Ovary (tissue), 10 donors: ENCODE measurements at places on chromosomes 5 and 9.

DNA sequence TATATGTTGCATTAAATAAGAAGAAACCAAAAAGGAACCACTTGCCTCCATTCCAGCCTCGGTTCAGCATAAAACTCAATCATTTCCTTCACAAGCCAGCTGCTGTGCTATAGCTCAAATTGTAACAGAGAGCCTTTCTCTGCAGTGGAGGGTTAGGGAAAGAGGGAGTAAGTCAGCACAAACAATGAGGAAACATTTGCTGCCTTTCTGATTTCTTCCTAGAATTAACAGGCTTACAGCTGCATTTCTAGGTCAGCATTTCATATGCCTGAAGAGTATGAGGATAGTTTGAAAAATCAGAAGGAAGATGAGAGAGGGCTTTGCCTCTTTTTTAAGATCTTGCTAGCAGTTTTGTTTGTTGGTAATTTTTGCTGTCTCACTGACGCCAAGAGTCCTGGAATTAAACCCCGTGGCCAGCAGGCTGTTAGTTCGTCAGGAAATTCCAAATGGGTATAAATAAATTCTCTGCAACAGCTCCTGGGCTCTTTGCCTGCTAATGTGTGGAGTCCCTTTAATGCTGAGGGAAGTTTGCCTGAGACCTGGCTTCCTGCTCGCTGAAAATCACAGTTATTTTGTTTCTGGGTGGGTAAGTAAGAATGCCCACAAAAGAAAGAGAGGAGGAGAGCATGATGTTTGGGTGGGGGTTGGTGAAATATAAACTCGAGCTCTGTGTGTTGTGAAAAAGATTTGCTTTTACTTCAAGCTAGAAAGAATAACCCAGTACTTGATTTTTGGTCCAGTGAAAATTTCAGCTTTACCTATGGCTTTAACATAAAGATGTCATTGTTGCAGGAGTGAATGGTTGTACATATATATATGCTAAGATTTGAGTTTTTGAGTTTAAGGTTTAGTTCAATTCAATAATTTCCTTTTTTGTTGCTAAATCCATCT, 148.1 kb upstream of the DMRT1 start:
- H3K27ac ChIP-seq = peak overlapping the region; percentile 85
- peak; percentile 56 for DNase-seq
- H3K4me1 ChIP-seq = peaks cover 31% of the 10 kb centered on the region
- H3K4me3 ChIP-seq = peak overlapping the region; percentile 17

- no peak overlapping the region for H3K4me3 ChIP-seq
- no peaks in the 10 kb centered on the region for H3K27me3 ChIP-seq
- no peak overlapping the region for H3K27ac ChIP-seq
- DNase-seq = no peak
Measured at GRCh38 chr5:169763376-169764017, 126.4 kb downstream of the DOCK2 start.

DNA sequence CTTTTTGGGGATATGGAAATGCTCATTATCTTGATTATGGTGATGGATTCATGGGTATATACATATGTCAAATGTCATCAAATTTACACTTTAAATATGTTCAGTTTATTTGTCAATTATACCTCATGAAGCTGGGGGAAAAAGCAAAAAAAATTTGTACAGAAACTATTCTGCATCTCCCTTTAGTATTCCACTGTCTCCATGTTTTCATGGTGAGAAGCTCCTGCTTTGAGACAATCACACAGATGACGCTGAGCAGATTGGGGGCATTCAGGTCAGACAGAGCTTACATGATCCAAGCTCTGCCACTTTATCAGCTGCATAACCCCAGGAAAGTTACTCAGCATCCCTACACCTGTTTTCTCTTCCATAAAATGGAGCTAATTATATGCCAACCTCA, 101.5 kb downstream of the PLPPR1 start:
- no peak overlapping the region for H3K4me3 ChIP-seq
- no peak for DNase-seq
- H3K36me3 ChIP-seq = no peaks in the 10 kb centered on the region
- H3K27me3 ChIP-seq = no peaks in the 10 kb centered on the region

DNA sequence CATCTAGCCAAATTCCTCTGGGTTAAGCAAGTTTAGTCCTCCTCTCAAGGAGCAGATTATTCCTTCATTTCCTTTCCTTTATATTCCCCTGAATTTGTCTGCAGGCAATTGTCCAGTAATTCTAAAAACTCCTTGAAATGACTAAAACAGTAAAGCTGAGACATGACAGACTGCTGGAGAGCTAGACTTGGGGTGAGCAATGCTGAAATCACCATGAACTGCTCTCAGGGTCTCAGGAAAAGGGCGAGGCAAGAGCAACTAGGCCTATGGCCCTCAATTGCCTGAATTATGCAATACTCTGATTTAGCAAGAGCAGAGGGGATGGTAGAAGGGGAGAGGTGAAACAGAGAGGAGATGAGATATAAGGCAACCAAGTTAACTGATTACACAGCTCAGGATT, 172.9 kb upstream of the NREP start:
- DNase-seq = no peak
- no peak overlapping the region for H3K27ac ChIP-seq
- H3K4me1 ChIP-seq = no peaks in the 10 kb centered on the region
- H3K27me3 ChIP-seq = no peaks in the 10 kb centered on the region

- peaks cover 19% of the 10 kb centered on the region for H3K4me1 ChIP-seq
- H3K4me3 ChIP-seq = peak overlapping the region; percentile 99
- no peak for DNase-seq
- H3K27me3 ChIP-seq = no peaks in the 10 kb centered on the region
- no peak overlapping the region for H3K27ac ChIP-seq
Measured at GRCh38 chr9:37801959-37802711, 1.5 kb downstream of the DCAF10 start.

- H3K36me3 ChIP-seq = no peaks in the 10 kb centered on the region
- no peak overlapping the region for H3K4me3 ChIP-seq
- peaks cover 18% of the 10 kb centered on the region for H3K4me1 ChIP-seq
- peak; percentile 92 for DNase-seq
Measured at GRCh38 chr9:113558632-113559502, 95.3 kb downstream of the RGS3 start.

DNA sequence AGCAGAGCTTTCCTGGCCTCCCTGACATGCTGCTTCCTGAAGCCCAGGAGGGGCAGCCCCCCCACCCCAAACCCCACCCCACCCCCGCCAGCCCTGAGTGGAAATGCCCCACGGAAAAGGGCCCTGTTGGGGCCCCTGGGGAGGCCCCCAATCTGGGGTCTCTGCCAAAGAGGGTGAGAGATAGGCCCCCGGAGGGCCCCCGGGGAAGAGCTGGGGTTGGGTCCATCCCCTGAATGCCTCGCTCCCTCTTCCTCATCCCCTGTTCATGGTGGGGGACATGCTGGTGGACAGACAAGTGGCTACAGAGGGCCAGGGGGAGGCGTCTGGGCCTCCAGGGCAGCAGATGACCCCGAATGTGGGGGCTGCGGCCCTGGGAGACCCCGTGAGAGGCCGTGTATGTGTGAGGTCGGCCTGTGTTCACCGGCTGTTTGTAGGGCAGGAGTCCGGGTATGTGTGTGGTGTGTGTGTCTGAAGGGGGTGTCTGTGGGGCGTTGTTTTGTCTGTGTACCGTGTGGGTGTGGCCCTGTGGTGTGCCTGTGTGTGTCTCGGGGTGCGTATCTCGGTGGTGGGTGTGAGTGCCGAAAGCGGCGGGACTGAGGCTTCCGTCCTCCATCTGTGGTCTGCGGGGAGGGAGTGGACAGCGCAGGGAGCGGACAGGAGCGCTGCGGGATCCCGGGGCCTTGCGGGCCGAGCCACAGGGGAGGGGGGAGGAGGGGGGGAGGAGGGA, 11.3 kb downstream of the C9orf50 start:
- no peaks in the 10 kb centered on the region for H3K36me3 ChIP-seq
- H3K27me3 ChIP-seq = no peaks in the 10 kb centered on the region
- DNase-seq = peak; percentile 67
- peaks cover 16% of the 10 kb centered on the region for H3K4me1 ChIP-seq
- H3K4me3 ChIP-seq = peak overlapping the region; percentile 57

GRCh38 chr9:26779062-26779461, 113.5 kb downstream of the CAAP1 start:
- no peak overlapping the region for H3K4me3 ChIP-seq
- no peaks in the 10 kb centered on the region for H3K27me3 ChIP-seq
- H3K27ac ChIP-seq = no peak overlapping the region
- H3K36me3 ChIP-seq = no peaks in the 10 kb centered on the region
- H3K4me1 ChIP-seq = no peaks in the 10 kb centered on the region

GRCh38 chr9:112034216-112034611, 137.6 kb downstream of the UGCG start:
- no peak overlapping the region for H3K27ac ChIP-seq
- no peak for DNase-seq
- no peak overlapping the region for H3K4me3 ChIP-seq
- no peaks in the 10 kb centered on the region for H3K27me3 ChIP-seq
- H3K36me3 ChIP-seq = no peaks in the 10 kb centered on the region

DNA sequence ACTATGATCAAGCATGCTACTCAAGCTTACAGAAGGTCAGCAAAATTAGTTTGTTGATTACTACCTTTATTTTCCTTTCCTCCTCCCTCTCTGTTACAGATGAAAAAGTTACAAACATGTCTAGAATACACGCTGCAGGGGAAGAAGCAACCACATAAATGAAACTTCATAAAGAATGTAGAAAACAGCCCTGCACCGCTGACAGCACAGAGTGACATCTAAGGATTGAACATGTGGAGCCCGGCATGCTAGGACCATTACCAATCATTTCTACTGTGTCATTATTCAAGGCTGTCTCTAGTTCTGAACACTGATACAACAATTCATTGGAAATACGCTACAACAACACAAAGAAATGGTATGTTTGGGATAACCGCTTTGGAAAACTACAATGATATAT, 261.1 kb downstream of the MLLT3 start:
- H3K4me1 ChIP-seq = no peaks in the 10 kb centered on the region
- no peaks in the 10 kb centered on the region for H3K36me3 ChIP-seq
- no peak for DNase-seq
- no peak overlapping the region for H3K27ac ChIP-seq
- no peaks in the 10 kb centered on the region for H3K27me3 ChIP-seq

DNA sequence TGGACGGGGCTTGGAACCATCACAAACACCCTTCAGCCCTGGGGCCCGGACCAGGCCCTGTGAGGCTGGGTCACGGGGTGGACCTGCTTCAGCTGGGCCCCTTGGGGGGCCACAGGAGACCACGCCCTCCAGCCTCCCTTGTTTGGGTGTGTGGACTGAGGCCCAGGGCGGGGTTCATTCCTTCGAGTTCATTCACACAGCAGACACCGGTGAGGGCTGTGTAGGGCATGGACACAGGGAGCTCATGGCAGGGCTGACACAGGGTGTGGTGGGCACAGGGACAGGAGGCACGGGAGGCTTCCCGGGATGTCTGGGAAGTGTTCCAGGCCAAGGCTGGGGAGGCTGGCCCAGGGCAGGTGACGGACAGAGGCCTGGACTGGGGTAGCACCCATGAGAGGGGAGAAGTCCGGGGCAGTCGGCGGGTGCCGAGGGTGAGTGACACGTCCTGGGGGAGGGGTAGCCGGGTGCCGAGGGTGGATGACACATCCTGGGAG, 8.9 kb downstream of the DNLZ start:
- no peak overlapping the region for H3K4me3 ChIP-seq
- H3K36me3 ChIP-seq = no peaks in the 10 kb centered on the region
- no peaks in the 10 kb centered on the region for H3K27me3 ChIP-seq
- no peak overlapping the region for H3K27ac ChIP-seq
- peaks cover 3% of the 10 kb centered on the region for H3K4me1 ChIP-seq

GRCh38 chr9:75229605-75230332, 141.5 kb downstream of the OSTF1 start:
- no peak overlapping the region for H3K27ac ChIP-seq
- H3K36me3 ChIP-seq = no peaks in the 10 kb centered on the region
- no peaks in the 10 kb centered on the region for H3K27me3 ChIP-seq
- peaks cover 2% of the 10 kb centered on the region for H3K4me1 ChIP-seq

DNA sequence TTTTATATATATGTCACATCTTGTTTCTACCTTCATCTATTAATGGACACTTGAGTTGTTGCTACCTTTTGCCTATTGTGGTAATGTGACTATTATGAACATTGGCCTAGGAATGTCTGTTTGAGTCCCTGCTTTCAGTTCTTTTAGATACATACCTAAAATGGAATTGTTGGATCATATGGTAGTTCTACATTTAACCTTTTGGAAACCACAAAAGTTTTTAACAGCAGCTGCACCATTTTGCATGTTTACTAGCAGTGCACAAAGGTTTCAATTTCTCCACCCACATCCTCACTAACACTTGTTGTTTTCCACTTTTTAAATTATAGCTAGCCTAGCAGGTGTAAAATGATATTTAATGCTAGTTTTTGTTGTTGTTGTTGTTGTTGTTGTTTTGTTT, 88.4 kb downstream of the GALNT10 start:
- H3K36me3 ChIP-seq = no peaks in the 10 kb centered on the region
- H3K4me3 ChIP-seq = no peak overlapping the region
- no peaks in the 10 kb centered on the region for H3K27me3 ChIP-seq

DNA sequence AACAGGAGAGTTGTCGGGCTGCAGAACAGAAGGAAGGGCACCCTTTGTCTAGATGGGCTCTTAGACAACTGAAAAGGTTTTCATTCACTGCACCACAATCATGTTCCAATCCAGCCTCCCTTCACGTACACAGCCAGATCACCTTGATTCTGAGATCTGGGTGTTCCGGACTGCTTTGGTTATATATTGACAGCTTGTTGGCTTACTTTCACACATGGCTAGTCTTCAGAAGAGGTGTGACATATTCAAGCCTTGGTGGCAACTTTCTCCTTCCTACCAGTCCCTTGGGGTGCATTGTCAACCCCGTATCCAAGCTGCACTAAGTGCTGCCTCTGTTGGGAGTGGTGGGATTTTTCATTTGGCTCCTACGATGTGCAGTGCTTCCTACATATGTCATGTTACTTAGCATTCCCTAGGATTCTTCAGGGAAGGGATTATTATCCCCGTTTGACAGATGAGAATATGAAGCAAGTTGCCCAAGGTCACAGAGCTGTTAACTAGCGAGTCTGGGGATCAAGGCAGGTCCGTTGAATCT, 100.6 kb downstream of the LIFR start:
- no peaks in the 10 kb centered on the region for H3K4me1 ChIP-seq
- DNase-seq = no peak
- H3K4me3 ChIP-seq = no peak overlapping the region
- no peaks in the 10 kb centered on the region for H3K36me3 ChIP-seq
- no peak overlapping the region for H3K27ac ChIP-seq

- no peak for DNase-seq
- no peaks in the 10 kb centered on the region for H3K36me3 ChIP-seq
- no peak overlapping the region for H3K27ac ChIP-seq
- no peaks in the 10 kb centered on the region for H3K4me1 ChIP-seq
- no peaks in the 10 kb centered on the region for H3K27me3 ChIP-seq
Measured at GRCh38 chr9:87696641-87697040, 29.3 kb upstream of the CTSL start.

DNA sequence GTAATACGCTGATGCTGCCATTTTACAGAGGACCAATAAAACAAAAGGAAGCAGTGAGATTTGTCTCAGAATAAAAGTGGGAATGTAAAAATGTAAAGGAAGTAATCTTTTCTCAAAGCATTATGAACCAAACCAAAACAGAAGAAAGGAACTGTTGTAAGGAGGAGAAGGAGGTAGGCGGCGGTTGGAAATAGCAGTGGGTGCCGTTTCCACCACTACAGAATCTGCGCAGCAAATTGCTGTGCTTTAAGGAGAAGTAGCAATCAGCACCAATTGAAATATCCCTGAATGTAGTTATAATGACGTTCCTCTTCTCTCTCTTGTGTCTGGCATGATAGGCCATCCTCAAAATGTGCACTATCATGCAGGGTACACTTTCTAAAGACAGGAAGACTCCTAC, 455.1 kb upstream of the TLE4 start:
- no peaks in the 10 kb centered on the region for H3K36me3 ChIP-seq
- no peak overlapping the region for H3K4me3 ChIP-seq
- no peak overlapping the region for H3K27ac ChIP-seq
- DNase-seq = no peak

GRCh38 chr5:17951392-17952169, 317.3 kb downstream of the TAF11L14 start:
- no peaks in the 10 kb centered on the region for H3K36me3 ChIP-seq
- H3K27me3 ChIP-seq = no peaks in the 10 kb centered on the region
- no peak for DNase-seq
